ENCODE measurements at places on chromosomes 12 and 14. TPM values are rescaled to one million over a fixed set of nuclear protein-coding genes. Genes with fewer than 3 reads are reported as not detected.

- DNase-seq, result no peak
These were observed 79.2 kb downstream of the FERMT2 start for GRCh38 chr14:52871606-52872005.

DNA sequence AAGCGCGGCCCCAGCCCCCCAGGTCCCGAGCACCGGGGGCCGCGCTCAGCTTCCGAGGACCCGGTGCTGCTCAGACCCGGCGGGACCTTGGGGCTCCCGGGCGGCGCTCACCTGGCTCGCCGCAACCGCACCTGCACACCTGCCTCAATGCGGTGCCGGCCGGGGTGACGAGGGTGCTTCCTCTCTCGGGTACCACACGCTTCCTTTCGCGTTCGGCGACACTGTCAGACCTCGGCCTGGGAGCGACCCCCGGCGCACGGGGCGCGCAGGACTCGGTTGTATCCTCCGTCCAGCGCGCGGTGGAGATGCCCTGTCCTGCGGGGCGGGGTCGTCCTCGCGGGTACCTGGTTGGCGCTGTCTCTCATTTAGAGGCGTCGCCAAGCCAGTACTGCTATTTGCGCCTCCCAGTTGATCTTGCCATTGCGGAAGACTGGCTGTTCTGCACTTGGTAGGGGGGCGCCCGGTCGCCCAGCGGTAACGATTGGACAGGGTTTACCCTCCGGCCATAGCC lies 718 bp downstream of the PACS2 start:
- no peak for DNase-seq

GRCh38 chr14:21098076-21098891 lies at the start of gene ZNF219:
Gene ZNF219, minus strand, starts transcription at chr14:21098655. Its CDS starts 5,064 bp downstream, at chr14:21093591.
- no peak for DNase-seq

DNA sequence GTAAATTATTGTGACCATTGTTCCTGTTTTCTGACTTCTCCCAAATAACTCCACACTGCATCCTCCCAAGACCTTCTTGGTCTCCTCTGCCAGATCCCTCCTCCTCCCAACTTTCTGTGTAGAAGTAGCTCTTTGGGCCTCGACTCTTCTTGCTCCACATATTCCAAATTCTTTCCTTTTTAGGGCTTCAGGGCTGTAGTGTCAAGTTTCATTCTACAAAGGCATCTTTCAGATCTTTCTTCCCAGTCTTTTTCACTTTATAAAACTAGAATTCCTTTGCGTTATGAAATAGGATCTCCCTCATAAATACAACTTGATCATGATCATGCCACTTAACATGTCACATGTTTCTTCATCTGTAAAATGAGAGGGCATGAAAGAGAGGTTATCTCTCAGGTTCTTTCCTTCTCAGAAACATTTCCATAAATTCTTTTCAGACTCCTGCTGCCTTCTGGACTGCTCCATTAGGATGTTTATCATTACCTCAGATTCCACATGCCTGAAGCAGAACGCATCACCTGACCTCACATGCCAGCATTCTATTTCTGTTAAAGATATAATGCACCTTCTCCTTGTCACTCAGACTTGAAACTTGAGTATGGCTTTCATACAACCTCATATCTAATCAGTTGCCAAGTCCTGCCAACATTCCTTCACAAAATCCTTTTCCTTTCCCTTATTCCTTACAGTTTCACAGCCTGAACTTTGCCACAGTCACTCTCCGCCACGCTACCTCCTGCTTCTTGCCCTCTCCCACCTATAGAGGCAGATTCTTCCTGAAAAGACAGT lies 8.5 kb downstream of the SLC38A1 start:
- no peak for DNase-seq

- no peak for DNase-seq
These were observed 114.8 kb downstream of the SNAPC1 start for GRCh38 chr14:61877035-61877390.

DNA sequence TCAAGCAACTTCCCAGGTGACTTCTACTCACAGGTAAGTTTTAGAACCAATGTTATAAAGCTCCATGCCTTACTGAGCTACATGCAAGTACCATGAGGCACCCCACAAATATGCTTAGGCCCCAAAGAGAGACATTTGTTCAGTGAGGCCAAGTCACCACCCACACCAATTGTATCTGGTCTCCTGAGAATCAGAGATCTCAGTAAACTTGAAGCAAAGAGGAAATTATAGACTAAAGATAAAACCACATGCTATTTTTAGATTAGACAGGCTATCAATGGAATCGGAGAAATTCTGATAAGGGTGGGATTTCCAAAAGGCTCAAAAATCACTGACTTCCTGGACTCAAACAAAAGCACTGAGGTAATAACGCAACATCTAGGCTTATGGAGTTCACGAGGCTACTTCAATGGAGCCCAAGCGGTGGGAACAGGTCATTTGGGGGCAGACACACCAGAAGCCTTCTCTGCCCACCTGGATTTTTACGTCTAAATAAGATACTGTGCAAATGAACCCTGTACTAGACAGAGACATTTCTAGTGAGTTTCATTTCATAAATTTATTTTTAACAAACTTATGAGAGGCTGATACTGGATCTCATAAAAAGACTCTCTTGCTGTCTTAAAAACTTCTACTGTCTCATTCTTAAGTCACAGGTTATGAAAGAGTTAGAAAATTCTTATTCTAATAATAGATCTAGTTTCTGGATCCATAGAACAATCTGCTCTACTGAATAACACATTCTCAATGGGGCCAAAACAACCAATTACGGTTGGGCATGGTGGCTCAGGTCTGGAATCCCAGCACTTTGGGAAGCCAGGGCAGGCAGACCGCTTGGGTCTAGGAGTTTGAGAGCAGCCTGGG lies 7.7 kb downstream of the SLC15A4 start:
- DNase-seq, result no peak

- no peak for DNase-seq
These were observed 7.4 kb downstream of the KIF21A start for GRCh38 chr12:39435531-39435930.

GRCh38 chr12:8905546-8905945 lies 8.8 kb upstream of the PHC1 start:
- DNase-seq, result no peak

GRCh38 chr14:71996610-71997009 lies 64.4 kb downstream of the RGS6 start:
- DNase-seq, result no peak

DNA sequence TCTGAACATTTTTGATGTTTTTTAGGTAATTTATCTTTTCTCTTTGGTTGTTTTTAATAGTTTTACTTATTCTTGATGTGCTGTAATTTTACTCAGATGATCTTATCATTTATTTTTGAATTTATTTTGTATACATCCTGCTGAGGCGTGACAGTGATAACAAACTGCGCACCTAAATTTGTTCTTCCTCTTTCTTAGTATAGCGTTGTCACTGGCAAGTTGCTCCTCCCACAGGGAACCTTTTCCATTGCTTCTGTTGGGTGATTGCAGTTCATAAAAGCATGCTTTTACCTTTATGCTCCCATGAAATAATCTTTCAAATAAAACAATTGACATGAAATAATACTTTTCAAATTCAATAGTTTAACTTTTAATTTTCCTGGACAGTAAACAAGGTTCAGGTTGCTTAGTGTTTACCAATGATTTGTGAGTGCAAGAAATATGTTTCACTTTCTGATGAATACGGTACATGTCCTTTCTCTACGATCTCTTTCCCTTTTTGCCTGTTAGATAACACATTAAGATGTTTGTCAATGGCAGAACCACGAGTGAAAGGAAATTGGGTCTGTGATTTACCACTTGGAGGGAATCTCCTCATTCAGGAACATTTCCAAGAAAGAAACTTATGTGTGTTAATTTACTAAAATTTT lies 223.3 kb downstream of the CCDC91 start:
- no peak for DNase-seq

DNA sequence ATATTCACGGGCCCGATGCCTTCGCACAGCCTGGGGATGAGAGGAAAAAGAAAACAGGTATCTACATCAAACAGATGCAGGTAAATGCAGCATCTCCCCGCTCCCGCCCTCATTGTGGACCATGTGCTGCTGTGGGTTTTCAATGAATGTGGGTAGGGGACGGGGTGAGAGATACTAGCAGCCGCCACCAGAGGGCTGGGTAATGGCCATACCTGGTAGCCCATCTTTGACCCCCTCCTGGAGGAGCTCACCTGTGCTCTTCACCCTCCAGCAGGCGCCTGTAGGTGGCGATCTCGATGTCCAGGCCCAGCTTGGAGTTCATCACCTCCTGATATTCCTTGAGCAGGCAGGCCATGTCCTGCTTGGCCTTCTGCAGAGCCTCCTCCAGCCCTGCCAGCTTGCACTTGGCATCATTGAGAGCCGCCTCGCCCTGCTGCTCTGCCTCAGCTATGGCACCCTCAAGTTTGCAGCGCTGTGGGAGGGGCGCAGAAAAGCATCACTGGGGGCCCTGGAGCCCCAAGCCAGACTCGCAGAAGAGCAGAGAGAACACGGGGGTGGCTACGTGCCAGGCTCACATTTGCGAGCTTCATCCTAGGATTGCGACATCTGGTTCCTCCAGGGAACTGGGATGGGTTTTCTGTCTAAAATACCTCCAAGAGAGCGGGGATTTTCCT lies 10.2 kb downstream of the KRT82 start:
- no peak for DNase-seq

Gene PROX2
- polyA plus RNA-seq, result 0.98 TPM

Gene LBHD2
- not detected for polyA plus RNA-seq

Gene BCL2L2
- 41.3 TPM for polyA plus RNA-seq

Data from renal cortex interstitium (tissue), 15 donors.